ENCODE measurements at places on chromosomes 13 and 19.

DNA sequence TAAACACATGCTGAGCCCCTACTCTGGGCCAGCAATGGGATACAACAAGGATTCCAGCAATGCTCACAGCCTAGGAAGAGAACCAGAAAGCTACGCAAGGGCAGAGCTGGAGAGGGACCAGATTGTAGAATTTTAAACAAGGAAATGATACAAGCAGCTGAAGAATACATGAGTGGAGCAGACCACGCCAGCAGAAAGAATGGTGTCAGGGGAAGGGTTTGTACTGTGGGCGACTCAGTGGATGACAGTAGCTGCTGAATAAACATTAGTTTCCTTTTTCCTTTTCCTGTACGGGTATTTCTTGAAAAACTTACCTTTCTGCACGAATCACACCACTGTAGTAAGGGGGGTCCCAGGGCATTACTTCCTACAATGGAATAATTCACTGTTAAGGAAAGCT lies 30.7 kb downstream of the MIPEP start:
- no peak for DNase-seq

DNA sequence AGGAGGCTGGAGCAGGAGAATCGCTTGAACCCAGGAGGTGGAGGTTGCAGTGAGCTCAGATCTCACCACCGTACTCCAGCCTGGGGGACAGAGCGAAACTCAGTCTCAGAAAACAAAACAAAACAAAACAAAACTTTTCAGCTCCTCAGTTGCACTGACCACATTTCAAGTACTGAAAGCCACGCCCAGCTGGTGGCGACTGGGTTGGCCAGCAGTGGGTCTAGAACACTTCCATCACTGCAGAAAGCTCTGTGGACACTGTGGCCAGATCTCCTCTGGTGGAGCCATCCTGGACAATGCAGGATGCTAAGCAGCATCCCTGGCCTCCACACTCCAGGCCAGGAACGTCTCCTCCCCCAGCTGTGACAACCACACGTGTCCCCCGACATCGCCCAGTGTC lies 21.1 kb downstream of the TLE2 start:
- no peak for DNase-seq

DNA sequence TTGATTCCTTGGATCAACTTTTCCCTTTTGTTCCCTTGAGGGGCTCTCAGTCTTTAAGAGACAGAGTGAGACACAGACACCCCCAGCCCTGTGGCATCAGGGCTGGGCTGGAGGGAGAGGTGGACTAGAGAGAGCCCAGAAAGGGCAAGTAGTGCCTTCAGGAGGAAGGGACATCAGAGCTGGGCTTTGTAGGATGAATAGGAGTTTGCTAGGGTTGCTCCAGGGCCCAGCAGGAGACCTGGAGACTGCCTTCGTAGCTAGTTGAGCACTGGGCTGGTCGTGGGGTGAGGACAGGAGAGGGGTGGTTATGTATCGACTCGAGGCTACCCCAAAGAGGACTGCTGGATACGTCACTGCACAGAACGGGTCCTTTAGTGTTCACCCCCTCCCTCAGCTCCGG lies 5.4 kb downstream of the MAP1S start:
- no peak for DNase-seq

- DNase-seq: peak; percentile 69
Measured at GRCh38 chr19:4077800-4078684, 11.3 kb upstream of the ZBTB7A start.

GRCh38 chr19:30150626-30151025 lies 208.6 kb downstream of the URI1 start:
- DNase-seq: no peak

GRCh38 chr19:3359919-3360420 lies 6.4 kb upstream of the NFIC start:
- DNase-seq: peak; percentile 54

GRCh38 chr13:98717256-98717655 lies 35.2 kb downstream of the SLC15A1 start:
- no peak for DNase-seq

DNA sequence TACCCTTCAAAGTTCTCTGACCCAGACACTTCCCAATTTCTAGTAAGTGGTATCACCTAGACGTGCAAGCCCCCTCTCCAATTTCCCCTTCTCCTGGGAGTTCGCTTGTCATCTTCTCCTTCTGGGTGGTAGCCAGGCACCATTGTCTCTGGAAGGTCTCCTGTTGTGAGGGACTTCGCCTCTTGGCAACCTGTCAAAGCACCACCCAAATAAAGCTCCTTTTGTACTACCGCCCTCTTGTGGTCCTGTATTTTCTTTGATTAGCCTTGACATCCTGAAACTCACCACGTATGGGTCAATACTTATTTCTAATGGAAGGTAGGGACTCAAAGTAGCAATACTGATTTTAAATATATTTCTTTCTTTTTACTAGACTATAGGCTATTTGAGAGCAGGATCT lies 8.2 kb downstream of the GPC5 start:
- DNase-seq: peak; percentile 90

- no peak for DNase-seq
Measured at GRCh38 chr13:37326334-37326733, 220.9 kb upstream of the CSNK1A1L start.

GRCh38 chr13:43167731-43168130 lies 144.3 kb downstream of the DNAJC15 start:
- no peak for DNase-seq
